ENCODE measurements at places on chromosomes 1 and 21.
A peak's percentile ranks its signal among the peaks of the same experiment; 100 is the strongest.

GRCh38 chr1:111716333-111716732, 22.9 kb downstream of the INKA2 start:
- no peak for DNase-seq

DNA sequence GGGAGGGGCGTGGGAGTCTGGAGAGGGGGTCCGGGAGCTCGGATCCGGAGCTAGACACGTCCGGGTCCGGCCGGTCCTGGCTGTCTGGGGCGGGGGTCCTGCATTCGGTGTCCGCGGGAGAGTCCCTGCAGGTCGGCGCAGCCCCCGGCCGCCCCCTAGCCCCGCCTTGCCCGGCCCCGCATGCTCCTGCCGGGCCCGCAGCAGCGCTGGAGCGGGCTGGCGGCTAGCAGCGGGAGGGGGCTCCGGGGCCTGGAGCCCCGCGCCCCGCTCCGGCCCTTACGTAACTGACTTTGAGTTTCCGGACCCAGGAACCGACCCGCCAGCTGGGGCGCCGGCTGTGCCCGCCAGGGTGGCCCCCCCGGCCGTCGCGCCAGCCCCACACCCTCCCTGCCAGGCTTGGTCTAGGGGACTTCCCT, 26.9 kb upstream of the EPB41 start:
- DNase-seq: peak; percentile 58

- no peak for DNase-seq
Observed at GRCh38 chr21:36337099-36337509, 17.1 kb downstream of the MORC3 start.

DNA sequence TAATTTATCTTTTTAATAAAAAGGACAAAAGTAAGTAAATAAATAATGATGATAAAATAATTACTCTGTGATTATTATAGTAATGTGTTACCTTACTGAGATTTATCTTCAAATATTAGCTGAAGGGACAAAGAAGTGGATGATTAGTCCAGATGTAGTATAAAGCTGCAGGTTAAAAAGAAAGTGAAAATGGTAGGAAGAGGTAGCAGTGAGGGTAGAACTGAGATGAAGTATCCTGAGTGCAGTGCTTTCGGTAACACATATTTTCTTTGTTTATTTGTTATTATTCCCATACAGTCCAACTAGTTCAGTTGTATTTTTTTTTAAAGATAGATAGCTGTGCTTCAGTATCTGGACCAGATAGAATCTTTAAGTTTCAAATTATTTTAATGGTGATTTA, 1203.5 kb downstream of the NCAM2 start:
- DNase-seq: no peak

GRCh38 chr21:39118061-39118460, 65.2 kb downstream of the PSMG1 start:
- no peak for DNase-seq

DNA sequence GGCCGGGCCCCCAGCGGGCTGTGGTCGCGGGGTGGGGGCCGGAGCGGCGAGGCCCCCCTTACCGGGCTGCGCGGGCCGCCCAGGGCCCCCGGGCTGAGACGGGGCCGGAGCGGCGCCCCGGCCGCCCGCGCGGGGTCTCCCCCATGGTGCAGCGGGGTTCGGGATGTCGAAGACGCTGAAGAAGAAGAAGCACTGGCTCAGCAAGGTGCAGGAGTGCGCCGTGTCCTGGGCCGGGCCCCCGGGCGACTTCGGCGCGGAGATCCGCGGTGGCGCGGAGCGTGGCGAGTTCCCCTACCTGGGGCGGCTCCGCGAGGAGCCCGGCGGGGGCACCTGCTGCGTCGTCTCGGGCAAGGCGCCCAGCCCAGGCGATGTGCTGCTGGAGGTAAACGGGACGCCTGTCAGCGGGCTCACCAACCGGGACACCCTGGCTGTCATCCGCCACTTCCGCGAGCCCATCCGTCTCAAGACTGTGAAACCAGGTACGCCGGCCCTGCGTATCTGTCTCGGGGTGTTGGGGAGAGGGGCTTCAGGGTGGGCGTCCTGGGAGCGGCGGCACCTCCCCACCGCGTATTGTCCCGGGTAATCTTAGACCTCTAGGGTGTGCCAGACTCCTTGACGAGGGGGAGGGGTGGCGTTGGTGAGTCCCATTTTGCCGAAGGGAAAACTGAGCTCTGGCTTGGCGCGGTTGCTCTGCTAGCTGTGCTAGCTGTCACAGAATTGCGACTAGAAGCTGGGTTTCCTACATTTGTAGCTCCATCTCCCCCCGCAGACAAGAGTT, 745 bp downstream of the MAGI3 start:
- peak; percentile 47 for DNase-seq

DNA sequence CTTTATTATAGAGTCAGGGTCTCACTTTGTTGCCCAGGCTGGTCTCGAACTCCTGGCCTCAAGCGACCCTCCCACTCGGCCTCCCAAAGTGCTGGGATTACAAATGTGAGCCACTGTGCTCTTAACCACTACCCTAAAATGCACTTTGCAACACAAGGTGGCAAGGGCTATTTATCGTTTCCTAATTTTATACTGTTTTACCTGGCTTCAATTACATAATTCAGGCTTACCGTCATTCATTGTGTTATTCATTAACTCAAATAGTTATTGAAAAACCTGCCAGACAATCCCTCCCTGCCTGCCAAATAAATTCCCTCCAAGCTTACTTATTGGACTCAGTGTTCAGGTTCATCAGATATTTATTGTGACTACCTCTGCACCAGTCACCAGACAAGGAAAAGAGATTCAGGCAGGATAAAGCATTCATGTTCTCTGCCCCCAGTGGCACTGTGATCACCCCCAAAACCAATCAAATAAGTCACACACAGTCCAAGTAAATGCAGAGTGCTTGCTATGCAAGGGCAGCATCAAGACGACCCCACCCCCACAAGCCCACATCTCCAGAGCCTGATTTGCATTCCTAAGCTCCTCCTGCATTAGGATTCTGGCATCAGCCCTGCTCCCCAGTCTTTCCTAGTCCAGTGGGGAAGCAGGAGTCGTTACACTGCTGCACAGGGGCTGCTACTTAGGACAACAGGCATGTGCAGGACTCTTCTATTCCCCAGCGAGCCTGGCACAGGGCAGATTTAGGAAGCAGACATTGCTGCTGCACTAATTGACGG, 8.1 kb downstream of the PAQR7 start:
- DNase-seq: no peak

GRCh38 chr1:54054438-54054749, 986 bp downstream of the TCEANC2 start:
- DNase-seq: no peak

- peak; percentile 58 for DNase-seq
Observed at GRCh38 chr1:112674440-112674985, at the start of gene MOV10. Gene MOV10, plus strand, starts transcription at chr1:112674659. Its CDS starts 254 bp downstream, at chr1:112674913.

GRCh38 chr1:19151537-19151936, 58.5 kb downstream of the UBR4 start:
- DNase-seq: no peak

DNA sequence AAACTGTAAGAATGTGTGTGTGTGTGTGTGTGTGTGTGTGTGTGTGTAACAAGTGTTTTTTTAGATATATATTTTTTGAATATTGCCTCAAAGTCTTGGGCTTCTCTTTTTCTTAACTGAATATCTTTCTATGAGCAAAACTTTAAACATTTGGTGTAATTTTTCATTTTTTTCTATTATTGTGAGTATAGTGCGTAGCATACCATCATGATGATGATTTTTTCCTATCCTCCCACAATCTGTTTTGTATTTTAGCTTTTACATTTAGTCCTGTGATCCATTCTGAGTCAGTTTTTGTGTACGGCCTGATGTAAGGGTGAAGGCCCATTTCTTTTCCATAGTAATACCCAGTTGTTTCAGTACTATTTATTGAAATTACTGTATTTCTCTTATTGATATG, 680.6 kb downstream of the TTLL7 start:
- no peak for DNase-seq

DNA sequence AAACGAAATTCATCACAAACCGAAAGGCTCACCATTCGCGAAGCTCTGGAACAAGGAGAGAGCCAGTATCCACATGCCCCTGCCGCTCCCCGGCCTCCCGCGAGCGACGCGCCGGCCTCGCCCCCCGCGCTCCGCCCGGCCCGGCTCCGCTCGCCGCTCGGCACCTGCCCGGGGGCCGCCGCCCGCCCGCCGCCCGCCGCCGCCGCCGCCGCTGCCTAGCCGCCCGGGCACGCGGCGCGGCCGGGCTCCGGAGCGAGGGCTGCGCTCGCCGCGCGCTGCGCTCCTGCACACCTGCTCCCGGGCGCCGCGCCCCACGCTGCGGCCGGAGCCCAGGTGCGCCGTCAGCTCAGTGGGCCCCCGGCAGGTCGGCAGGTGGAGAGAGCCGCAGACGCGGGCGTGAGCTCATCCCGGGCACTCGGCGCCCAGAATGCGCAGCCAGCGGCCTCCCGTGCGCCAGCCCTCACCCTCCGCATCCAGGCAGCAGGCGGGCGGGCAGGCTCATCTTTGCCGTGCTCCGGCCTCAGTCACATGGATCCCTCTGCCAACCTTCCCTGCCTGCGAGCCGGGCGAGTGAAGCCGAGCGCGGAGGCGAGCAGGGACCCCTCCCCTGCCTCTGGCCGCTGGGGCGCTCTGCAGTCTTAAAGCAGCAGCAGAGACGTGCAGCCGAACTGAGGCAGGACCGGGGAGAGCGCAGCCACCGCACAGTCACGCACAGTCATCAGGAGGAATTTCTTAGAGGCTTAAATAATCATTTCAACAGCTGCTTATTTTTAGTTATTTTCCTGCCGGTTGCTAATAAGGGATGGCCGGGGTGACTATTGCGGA, at the start of gene DSCAM:
Gene DSCAM, minus strand, starts transcription at position 572 of the 825 bp plus-strand sequence. Its CDS starts 497 bp downstream, at position 75.
- no peak for DNase-seq

DNA sequence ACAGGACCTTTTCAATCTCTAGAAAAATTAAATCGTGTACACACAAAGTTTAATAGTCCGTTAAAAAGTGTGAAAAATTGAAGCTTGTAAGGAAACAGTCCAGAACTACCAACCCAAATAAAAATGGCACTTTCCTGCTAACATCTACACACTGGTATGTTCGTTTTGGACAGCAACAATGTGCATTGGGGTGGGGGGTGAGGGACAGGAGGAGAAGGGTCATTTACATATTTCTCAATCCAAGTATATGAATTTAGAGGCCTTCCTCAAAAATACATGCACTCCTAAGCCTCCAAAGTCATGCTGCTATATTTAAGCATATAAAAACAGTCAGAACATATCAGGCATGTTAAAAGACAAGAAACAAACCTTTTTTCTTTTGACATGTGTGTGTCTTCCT, 2.5 kb downstream of the PPP1R15B start:
- no peak for DNase-seq

GRCh38 chr1:204295671-204296070, 64.1 kb downstream of the PLEKHA6 start:
- DNase-seq: no peak

DNA sequence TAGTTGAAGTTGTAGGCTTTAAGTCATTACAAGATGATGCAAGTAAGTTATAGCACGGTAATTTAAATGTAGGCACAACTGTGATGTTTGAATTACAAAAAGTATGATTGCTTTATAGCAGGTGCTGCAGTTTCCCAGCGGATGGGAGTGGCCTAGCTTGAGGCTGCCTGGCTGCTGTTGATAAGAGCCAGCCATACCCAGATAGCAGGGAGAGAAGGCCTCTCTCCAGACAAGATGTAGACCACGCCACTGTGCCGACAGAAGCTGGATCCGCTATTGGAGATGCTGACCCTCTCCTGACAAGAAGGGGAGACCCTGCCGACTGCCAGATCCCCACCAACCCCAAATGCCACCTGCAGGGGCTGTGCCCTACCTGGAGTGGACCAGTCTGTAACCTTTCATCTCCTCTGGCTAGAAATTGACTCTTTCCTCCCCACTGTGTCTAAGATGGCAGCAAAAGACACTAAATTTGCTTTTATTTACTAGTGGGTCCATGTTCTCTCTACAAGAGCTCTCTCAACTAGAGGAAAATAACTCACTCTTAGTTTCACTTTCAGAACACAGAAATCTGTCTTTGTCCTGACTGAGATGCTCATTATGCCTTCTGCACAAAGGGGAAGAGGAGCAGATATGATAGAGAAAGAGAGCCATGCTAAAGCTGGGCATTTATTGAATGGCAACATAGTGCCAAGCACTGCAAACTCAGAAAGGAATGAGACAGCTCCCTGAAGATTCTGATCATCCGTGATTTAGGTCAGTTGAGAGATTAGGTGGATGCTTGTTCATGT, 127.9 kb downstream of the URB2 start:
- no peak for DNase-seq

GRCh38 chr1:245881767-245882391, 625.2 kb downstream of the SMYD3 start:
- no peak for DNase-seq

DNA sequence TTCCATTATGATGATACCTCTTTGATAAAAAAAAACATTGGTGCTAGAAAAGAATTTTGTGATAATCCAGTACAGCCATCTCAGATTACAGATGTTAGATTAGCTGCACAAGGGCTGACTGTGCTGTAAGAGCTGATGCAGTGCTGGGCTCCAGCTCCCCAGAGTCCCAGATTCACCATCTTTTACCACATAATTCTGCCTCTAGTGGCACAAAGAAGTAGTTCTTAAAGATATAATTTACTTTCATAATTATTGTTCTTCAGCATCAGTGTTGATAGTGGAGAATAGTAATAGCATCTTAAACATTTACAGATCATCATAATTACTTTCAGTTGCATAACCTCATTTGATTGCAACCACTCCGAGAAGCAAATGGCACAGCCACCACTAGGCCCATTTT, 262.1 kb downstream of the BRINP2 start:
- DNase-seq: no peak

GRCh38 chr1:205826016-205826806, 13.2 kb upstream of the SLC41A1 start:
- no peak for DNase-seq

GRCh38 chr1:53957194-53957818, 11.2 kb downstream of the LRRC42 start:
- DNase-seq: no peak

GRCh38 chr21:44459712-44460440, 4.6 kb downstream of the LRRC3 start:
- DNase-seq: no peak

- DNase-seq: no peak
Observed at GRCh38 chr1:213053455-213053854, 2.4 kb downstream of the RPS6KC1 start.

DNA sequence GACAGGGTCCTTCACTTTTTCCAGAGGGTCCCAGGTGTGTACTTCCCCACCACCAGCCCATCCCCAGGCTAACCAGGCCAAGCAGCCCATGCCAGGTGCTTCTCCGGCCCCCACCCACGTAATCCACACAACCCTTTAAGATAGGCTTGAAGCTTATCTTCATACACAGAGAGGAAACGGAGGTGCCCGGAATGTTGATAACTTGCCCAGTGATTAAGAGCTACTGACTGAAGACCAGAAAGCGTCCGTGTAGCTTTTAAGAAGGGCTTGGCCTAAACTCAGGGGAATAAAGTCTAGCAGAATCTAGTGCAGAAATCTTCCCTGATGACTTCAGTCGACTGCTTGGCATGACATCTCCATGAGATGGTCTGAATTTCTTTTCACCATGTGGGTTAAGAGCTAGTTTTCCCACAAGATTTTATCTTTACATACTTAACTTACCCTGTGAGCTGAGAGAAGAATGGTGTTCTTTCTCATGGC, 138.7 kb downstream of the GALNT2 start:
- no peak for DNase-seq
